ENCODE measurements at places on chromosomes 5 and 9. TPM values are rescaled to one million over a fixed set of nuclear protein-coding genes. Genes with fewer than 3 reads are reported as not detected.
A peak's percentile ranks its signal among the peaks of the same experiment; 100 is the strongest.

DNA sequence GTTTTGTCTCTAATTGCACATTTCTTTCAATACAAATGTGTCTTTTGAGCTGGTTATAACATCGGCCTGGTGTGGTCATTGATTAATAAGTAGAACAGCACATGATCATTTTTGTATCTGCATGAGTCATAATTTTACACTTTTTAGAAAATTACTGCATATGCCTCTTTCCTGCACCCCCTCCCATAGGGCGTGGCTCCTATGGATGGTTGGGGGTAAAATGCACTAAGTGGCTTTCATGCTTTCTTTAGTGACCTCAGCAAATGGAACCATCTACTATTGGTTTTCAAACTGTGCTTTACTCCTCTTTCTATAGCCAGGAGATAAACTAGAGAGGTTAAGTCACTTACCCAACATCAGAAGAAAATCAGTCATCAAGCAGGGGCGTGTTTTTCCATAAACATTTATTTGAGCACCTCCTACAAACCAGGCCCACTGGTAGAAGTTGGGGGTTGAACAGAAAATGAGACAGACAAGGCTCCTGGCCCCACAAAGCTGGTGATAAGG, 3.8 kb downstream of the ANXA6 start:
- peaks cover 78% of the 10 kb centered on the region for H3K4me1 ChIP-seq
- H3K4me3 ChIP-seq = no peak overlapping the region
- H3K27me3 ChIP-seq = no peaks in the 10 kb centered on the region
- no peak for DNase-seq
- peak overlapping the region; percentile 49 for H3K27ac ChIP-seq

- no peak overlapping the region for H3K27ac ChIP-seq
- peak; percentile 68 for DNase-seq
- H3K4me3 ChIP-seq = no peak overlapping the region
- H3K27me3 ChIP-seq = peaks cover 26% of the 10 kb centered on the region
- H3K4me1 ChIP-seq = peaks cover 17% of the 10 kb centered on the region
These were observed 17.1 kb upstream of the KIF12 start for GRCh38 chr9:114116126-114116747.

GRCh38 chr9:27117489-27118135, 8.6 kb downstream of the TEK start:
- DNase-seq = no peak
- H3K27me3 ChIP-seq = no peaks in the 10 kb centered on the region
- H3K27ac ChIP-seq = peak overlapping the region; percentile 41

DNA sequence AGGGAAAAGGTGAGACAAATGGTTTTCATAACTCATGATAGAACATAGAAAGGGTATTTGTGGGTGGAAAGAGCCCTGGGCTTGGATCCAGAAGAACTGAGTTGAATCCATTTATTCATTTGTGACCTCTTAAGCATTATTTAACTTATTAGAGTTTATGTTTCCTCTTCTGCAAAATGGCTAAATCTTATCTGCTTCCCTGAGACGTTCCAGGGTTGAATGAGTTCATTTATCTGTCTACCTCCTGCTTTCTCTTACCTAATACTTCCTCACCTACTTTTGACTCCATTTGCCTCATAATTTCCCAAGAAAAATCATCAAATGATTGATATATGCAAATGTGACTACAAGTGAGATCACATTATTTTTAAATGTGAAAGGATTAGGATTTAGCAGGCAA, 152.7 kb upstream of the GAS1 start:
- H3K27ac ChIP-seq = no peak overlapping the region
- H3K4me3 ChIP-seq = no peak overlapping the region
- H3K36me3 ChIP-seq = no peaks in the 10 kb centered on the region
- H3K27me3 ChIP-seq = no peaks in the 10 kb centered on the region
- H3K4me1 ChIP-seq = no peaks in the 10 kb centered on the region
- DNase-seq = no peak

GRCh38 chr5:1728846-1729245, 70.8 kb downstream of the MRPL36 start:
- no peaks in the 10 kb centered on the region for H3K36me3 ChIP-seq
- no peak overlapping the region for H3K27ac ChIP-seq
- peaks cover 10% of the 10 kb centered on the region for H3K27me3 ChIP-seq
- no peaks in the 10 kb centered on the region for H3K4me1 ChIP-seq

- no peak overlapping the region for H3K4me3 ChIP-seq
- DNase-seq = no peak
- peaks cover 29% of the 10 kb centered on the region for H3K4me1 ChIP-seq
These were observed 40.5 kb downstream of the BHMT start for GRCh38 chr5:79151942-79152671.

DNA sequence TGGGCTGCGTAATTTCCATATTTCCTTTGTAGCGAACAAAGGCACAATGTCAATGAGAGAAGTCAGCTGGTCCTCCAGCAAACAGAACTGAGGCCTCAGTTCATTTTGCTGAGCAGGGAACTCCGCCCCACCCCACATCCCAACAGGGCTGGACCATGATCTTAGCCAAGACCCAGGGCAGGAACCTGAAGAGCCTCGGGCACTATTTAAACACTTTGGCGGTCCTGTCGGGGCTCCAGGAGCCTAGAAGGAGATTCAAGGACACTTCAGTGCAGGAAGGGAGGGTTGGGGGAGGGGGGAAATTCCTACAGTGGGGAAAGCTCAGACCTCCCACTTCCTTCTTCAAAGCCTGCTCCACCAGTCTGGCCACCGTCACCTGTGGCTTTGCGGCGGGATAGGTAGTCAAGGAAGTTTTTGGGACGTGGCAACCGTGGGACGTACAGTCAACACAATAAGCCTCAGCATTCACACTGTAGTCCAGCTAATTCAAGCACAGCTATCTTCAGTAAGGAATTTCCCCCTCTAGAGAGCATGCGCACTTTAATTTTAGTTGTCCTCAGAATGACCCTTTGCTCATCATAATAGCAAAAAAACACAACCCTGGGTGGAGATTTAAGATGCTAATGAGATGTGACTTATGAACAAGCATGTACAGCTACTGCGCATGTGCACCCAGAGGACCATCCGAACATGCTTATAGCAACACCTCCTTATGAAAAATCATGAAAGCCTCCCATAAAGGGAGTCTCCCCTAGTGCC, 30.9 kb downstream of the S1PR3 start:
- H3K4me1 ChIP-seq = peaks cover 20% of the 10 kb centered on the region
- no peaks in the 10 kb centered on the region for H3K27me3 ChIP-seq
- no peak overlapping the region for H3K4me3 ChIP-seq
- DNase-seq = no peak
- H3K27ac ChIP-seq = no peak overlapping the region

DNA sequence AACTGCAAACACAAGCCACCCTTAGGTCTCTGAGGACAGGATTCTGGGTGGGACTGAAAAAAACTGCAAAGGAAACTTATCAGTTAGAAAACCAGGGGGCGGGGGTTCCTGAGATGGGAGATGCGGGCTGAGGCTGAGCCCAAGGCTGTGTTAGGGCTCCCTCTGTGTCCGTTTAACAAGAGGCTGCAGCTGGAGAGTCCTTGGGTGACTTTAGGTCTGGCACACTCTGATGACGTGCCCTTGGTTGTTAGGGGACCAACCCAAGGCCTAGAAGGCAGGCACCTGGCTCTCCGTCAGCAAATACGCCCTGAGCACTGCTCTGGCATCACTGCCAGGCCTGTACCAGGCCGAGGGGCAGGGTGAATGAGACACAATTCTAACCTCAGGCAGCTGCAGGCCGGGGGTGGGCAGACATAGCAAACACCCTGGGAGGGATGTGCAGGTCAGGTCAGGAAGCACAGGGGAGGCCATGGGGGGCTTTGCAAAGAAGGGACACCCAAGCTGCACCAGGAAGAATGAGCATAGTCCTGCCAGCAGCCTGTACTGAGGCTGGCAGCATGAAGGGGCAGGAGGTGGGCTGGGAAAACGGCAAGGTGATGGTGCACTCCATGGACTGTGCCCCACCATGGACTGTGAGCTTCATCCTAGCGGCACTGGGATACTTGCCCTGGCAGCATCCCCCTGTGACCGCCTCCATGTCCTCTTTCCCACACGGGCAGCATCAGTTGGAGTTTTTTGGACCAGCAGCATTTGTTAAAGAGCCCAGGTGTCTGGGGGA, 137.9 kb downstream of the GABBR2 start:
- no peaks in the 10 kb centered on the region for H3K36me3 ChIP-seq
- DNase-seq = no peak
- H3K27ac ChIP-seq = no peak overlapping the region
- H3K4me3 ChIP-seq = no peak overlapping the region
- peaks cover 25% of the 10 kb centered on the region for H3K27me3 ChIP-seq

GRCh38 chr5:148808864-148809642, 17.4 kb upstream of the ADRB2 start:
- H3K27ac ChIP-seq = peak overlapping the region; percentile 59
- peak overlapping the region; percentile 26 for H3K4me3 ChIP-seq
- H3K36me3 ChIP-seq = no peaks in the 10 kb centered on the region
- peaks cover 35% of the 10 kb centered on the region for H3K4me1 ChIP-seq

DNA sequence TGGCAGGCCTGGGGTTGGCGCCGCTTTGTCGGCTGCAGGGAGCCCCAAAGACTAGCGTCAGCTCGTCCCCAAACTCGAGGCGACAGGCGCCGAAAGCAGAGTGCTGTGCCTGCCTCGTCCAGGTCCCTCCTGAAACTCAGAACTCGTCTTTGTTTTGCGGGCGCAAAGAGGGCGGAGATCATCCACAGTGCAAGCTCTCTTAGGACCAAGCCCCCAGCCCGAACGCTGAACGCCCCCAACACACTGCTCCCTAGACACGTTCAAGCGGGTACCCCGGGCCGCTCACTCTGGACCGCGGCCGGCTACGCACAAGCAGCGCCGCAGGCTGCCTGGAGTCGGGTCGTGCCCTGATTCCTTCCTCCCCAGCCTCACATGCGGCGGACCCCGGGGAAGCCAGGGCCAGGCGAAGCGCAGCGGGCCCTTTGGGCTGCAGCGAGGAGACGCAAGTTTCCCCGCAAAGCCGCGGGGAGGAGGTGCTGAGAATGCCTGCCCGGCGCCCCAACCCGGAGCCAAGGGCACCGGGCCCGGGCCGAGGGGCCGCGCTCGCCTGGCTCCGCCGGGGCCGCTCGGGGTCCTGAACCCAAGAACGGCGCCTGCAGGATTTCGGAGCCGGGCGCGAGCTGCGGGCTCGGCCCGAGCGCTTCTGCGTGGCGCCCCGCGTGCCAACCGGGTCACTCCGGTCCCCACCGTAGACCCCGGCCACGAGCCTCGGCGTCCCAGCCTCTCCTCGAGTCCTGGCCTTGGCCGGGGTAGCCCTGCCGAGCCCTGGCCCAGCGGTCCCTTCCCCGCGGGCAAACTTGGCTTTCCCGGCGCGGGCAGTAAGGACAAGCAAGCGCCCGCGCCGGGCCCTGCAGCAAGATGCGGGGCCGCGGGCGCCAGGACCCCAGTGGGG, 738 bp downstream of the FSTL4 start:
- H3K36me3 ChIP-seq = no peaks in the 10 kb centered on the region
- H3K27me3 ChIP-seq = peaks cover 69% of the 10 kb centered on the region
- peak overlapping the region; percentile 51 for H3K4me3 ChIP-seq
- DNase-seq = no peak
- no peak overlapping the region for H3K27ac ChIP-seq
- peaks cover 13% of the 10 kb centered on the region for H3K4me1 ChIP-seq

DNA sequence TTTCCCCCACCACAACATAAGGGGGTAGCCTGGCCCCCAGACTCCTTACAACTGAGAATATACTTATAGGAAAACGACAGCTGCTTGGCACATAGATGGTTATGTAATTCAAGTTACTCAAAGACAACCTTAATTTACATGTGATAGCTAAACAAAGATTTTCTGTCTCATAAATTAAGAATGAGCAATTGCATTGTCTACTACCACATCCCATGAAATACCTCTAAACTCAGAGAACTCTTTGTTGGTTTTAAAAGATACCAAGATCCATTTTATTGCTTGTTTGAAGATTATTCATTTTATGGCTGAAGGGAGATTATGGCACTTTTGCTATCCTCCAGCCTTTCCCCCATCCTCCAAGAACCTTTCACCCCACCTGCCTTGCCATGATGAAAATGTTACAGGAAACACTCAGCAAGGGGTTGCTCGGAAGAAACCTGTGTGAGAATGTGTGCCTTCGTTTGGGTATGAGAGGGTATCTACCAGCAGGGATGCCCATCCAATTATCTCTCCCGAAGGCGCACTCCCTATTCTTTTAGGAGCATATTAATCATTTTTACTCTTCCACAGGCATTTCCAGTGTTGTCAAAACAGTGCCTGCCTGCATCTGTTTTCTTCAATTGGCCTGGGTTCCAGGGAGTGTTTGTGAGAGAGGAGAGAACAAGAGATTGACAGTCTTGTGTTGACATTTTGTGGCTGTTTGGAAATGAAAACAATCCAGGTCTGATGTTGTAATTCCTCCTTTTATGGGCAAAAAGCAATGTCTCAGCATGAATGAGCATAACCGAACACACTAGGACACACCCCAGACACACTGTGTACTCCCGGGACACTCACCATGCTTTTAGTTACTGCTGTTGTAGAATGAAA, 208.0 kb upstream of the ANKRD55 start:
- peaks cover 1% of the 10 kb centered on the region for H3K36me3 ChIP-seq
- H3K27me3 ChIP-seq = no peaks in the 10 kb centered on the region
- peaks cover 11% of the 10 kb centered on the region for H3K4me1 ChIP-seq
- DNase-seq = no peak
- H3K27ac ChIP-seq = no peak overlapping the region

GRCh38 chr5:144205141-144205551, 34.5 kb downstream of the KCTD16 start:
- peak overlapping the region; percentile 65 for H3K4me3 ChIP-seq
- H3K36me3 ChIP-seq = no peaks in the 10 kb centered on the region
- peaks cover 18% of the 10 kb centered on the region for H3K27me3 ChIP-seq
- H3K27ac ChIP-seq = no peak overlapping the region
- DNase-seq = no peak

GRCh38 chr9:87513880-87514535, 16.3 kb downstream of the DAPK1 start:
- H3K4me3 ChIP-seq = no peak overlapping the region
- no peak overlapping the region for H3K27ac ChIP-seq
- H3K4me1 ChIP-seq = peaks cover 53% of the 10 kb centered on the region
- DNase-seq = no peak
- peaks cover 25% of the 10 kb centered on the region for H3K36me3 ChIP-seq

DNA sequence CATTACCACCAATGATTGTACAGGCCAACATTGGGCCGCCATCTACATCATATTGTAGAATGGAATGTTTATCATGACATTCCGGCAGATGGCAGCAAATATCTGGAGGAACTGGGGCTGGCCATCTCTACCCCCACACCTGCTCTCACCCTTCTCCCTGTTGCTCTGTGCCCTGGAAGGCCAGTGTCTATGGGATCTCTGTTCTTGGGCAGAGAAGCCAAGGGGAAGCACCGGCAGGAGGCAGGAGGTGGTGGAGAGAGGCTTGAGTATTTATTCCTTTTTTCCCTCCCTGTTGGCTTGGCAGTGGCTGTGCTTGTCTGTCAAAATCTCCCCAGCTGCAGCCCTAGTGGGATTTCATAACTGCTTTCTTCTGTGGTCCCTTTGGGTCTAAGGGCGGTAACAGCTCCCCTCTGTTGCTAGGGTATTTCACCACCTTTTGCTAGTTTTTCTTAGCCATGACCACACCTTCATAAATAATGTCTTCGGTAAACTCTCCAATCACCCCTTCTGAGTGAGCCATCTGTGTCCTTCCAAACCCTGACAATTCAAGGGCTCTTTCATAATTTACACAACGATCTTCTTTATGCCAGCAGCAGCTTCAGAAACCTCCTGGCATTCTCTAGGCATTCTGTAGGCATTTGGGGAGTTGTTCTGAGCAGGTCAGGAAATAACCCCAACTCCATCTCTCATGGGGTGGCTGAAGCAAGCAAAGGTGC, 225.8 kb downstream of the MELK start:
- no peak overlapping the region for H3K27ac ChIP-seq
- no peak overlapping the region for H3K4me3 ChIP-seq
- no peaks in the 10 kb centered on the region for H3K36me3 ChIP-seq
- H3K4me1 ChIP-seq = peaks cover 12% of the 10 kb centered on the region

AUH gene
- total RNA-seq = 9.1 TPM

FRRS1L gene
- total RNA-seq = 5.3 TPM

ZNF462 gene
- total RNA-seq = 25.8 TPM

PRDM9 gene
- total RNA-seq = not detected

LPAR1 gene
- 35.4 TPM for total RNA-seq

ADRA1B gene
- total RNA-seq = 1.1 TPM

TMEM171 gene
- total RNA-seq = 3.6 TPM

MRPS27 gene
- 38.0 TPM for total RNA-seq
